ENCODE measurements at places on chromosomes 16 and 17.

- DNase-seq = no peak
These were observed 100.6 kb downstream of the ZNF423 start for GRCh38 chr16:49755313-49755620.

DNA sequence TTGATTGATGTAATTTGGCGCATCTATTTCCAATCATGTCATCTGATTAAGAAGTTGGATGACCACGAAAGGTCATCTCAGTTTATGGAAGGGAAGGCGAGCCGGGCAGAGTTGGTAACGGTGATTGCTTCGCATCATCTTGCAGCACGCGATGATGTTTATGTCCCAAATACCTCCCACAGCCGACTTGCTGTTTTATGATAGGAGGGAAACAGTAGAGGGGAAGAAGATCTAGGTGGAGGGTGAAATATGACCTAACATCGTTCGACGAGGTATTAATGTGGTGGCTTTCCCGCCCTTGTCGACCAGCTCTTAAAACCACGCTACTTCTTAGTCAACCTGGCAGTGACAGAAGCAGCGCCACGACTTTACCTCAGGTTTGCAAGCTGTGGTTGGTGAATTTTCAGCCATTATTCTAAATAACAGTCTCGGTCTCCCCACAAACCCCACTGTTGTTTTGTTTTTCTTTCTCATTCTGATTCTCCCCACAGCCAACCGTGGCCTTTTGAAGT lies 805 bp upstream of the TANC2 start:
- DNase-seq = no peak

- DNase-seq = no peak
These were observed 21.1 kb downstream of the NPTX1 start for GRCh38 chr17:80455336-80455710.

GRCh38 chr16:82425661-82426060 lies 201.1 kb upstream of the CDH13 start:
- no peak for DNase-seq

DNA sequence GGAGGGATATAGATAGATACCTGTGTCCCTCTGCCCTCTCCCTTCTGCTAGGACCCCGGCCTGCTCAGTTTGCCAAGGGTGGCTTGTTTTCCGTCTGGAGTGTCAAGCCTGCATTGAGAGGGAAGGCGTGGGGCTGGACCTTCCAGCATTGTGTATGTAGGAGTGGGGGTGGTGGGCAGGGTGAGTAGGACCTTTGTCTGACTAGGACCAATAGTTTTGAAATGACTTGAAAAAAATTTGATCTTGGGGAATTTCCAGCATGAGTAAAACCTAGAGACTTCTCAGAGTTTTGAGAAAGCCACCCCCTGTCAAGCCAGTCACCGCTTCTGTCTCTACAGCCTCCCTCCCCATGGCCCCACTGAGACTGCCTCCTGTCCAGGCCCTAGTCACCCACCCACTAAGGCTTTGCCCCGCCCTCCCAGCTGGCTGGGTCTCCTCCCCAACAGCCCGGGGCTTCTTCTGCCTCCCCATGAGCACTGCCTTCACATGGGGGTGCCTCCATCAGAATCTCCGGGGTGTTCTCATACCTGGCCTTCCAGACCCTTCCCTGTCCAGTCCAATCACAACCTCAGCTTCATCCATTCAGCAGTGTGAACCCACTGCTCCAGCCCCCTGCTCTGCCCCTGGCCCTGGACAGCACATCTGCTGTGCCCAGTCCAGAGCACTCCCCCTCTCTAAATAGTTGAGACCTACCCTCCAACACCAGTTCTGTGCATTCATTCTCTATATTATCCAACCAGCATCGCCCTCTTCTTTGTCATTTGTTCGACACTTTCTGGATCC lies 207.0 kb downstream of the MSI2 start:
- DNase-seq = no peak

GRCh38 chr17:82949361-82949760 lies 109.5 kb upstream of the ZNF750 start:
- DNase-seq = no peak

DNA sequence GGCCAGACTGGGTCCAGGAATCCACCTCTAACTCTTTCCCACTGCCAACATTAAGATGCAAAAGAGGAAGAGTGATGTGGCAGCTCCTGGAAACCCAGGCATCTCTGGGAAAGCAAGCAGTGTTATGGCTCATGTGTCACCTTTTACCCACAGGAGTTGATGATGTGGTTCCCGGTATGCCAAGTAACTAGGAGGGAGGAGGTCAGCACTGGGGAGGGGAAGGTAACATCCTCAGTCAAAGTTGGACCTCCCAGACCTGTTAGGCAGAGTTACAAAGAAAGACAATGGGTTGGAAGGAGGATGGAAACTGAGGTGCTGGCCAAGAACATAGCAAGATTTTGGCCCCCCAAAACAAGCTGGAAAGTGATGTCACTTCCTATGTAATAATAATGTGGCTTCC lies 11.4 kb downstream of the KRABD2 start:
- no peak for DNase-seq

- no peak for DNase-seq
These were observed 20.3 kb downstream of the ANKRD40 start for GRCh38 chr17:50687200-50688066.

Measured in activated T-cell treated with anti-CD3 and anti-CD28 coated beads, Interleukin-2, amount 50 U/mL, for 1 hour (primary cell).